Left forelimb (tissue), 1 donor: ENCODE measurements at places on chromosomes 6 and 20.

DNA sequence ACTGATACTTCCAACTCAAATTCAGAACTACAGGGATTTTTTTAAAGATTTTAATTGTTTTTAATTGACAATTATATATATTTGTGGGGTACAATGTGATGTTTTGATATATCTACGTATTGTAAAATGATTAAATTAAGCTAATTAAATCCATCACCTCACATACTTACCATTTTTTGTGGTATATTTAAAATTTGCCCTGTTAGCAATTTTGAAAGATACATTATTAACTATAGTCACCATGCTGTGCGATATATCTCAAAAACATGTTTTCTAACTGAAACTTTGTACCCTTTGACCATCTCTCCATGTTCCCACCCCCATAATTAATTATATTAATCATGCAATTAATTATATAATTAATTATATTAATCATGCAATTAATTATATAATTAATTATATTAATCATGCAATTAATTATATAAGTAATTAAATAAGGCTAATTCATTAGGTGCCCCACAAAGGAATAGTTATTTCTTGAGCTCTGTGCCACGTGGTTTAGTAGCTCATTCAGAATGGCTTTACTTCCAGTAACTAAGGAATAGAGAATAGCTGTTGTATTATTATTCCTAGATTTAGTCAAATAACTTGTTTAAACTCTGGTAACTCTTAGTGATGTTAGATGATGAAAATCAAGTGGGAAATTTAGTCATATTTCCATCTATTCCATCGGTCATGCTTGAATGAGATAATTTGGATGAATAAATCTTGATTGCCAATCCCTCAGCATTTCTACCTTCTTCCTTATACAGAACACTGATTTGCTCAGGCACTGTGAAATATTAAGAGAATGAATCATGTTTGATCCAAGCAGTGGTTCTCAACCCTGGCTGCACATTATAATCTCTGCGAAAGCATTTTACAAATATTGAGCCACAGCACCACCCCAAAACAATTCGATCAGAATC is 25.1 kb downstream of the LOC128125822 start:
- DNase-seq, result no peak

DNA sequence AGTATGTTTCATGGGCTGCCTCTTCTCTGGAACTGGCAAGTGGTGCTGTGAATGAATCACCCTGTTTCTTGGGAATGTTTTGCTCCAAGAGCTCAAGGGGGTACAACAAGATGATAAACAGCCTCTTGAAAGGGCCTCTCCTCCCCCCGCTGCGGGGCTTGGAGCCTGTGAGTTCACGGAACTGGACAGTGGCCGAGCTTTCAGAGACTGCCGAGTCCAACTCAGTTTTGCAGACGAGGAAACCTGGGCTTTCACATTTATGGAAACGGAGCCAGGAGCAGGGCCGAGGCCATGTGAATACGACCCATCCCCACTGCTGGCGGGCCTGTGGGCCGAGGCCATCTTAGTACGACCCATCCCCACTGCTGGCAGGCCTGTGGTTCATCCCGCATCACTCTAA is 18.2 kb upstream of the SRC start:
- DNase-seq, result no peak

- DNase-seq, result no peak
Observed at GRCh38 chr20:16224836-16225235, 348.4 kb downstream of the KIF16B start.

- no peak for DNase-seq
Observed at GRCh38 chr20:44666066-44666465, 14.6 kb upstream of the ADA start.

DNA sequence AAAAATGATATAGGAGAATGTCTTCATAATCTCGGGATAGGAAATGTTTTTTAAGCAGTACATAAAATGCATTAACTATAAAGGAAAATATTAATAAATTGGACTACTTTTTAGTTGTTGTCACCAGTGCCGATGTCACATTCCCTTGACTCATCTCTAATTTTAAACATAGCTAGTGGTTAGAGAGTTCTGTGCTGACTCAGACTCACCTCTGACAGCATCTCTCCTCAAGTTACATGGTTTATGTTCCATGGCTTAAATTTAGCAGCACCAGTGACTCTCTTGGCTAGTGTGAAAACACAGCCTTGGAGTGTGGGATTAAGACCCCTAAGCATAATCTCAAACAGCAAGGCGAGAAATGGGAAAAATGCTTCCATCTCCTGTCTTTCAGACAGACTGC is 311.8 kb upstream of the MMS22L start:
- DNase-seq, result no peak

GRCh38 chr6:67131827-67132226 is 1424.8 kb upstream of the EYS start:
- no peak for DNase-seq

DNA sequence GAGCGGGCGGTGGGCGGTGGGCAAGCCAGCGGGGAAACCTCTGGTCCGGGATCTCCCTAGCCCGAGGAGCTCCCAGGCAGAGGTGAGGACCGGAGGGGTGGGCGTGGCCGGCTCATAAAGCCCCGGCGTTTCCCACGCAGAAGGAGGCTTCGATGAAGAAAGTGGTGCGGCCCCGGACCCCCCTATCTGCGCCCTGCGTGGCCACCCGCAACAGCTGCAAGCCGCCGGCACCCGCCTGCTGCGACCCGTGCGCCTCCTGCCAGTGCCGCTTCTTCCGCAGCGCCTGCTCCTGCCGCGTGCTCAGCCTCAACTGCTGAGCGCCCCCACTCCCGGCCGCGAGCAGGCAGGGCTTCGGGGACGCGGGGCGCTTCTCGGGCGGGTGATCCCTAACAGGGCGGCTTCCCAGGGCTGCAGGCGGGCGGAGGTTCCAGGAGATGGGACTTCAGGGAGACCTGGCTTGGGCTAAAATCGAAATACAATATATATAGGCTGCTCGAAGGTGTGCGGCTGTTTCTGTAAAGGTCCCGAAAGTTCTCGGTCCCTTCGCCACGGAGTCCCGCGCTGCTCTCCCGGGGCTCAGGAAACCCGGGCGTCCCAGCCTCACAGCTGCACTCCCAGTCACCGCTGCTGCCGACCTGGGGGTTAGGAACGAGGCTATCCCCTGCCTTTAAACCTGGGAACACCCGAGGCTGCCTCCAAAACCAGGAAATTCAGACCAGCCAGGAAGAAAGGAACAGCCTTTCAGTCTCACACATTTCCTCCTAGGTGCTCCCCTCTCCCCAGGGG is 27.8 kb downstream of the ASIP start:
- DNase-seq, result no peak
